Stimulated activated CD4-positive, alpha-beta T cell treated with anti-CD3 and anti-CD28 coated beads, Interleukin-15, amount 100 ng/mL, for 24 hours (primary cell): ENCODE measurements at places on chromosomes 2 and 18.

DNA sequence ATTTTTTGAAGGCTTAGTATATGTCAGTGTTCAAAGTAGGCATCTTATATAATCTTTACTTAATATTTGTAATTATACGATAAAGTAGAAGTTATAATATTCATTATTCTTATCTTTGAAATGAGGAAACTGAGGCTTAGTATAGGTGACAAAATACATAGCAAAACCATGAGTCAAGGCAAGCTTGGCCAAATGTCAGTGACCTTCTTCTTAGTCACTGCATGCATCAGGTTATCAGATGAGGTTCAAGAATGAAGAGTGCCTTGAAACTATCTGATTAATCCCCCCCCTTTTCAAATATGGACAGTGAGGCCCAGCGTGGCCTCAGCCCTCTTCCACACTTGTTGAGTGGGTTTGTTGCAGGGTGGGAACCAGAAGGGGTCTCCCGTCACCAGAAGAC lies 59.3 kb downstream of the PMAIP1 start:
- DNase-seq, result no peak

DNA sequence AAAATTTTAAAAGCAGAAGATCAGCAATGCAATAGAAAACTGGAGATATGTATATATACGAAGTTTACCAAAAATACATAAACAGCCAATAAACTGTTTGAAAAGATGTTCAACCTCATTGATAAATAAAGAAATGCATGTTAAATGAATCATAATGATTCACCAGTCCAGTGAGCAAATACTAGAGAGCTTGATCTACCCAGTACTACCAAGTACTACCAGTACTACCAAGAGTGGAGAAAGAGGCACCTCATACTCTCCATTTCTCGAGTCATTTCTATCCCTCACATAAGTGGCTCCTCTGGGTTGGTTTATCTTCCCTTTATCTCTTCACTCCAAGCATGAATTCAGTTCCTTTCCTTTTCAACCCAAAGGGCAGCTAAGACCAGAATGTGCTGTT lies 138.9 kb downstream of the MREG start:
- DNase-seq, result no peak

- no peak for DNase-seq
Observed at GRCh38 chr2:118231759-118232158, 143.5 kb downstream of the INSIG2 start.

DNA sequence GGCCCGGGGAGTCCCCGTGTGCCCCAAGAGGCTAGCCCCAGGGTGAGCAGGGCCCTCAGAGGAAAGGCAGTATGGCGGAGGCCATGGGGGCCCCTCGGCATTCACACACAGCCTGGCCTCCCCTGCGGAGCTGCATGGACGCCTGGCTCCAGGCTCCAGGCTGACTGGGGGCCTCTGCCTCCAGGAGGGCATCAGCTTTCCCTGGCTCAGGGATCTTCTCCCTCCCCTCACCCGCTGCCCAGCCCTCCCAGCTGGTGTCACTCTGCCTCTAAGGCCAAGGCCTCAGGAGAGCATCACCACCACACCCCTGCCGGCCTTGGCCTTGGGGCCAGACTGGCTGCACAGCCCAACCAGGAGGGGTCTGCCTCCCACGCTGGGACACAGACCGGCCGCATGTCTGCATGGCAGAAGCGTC lies 16.9 kb upstream of the FAHD2A start:
- DNase-seq, result no peak

DNA sequence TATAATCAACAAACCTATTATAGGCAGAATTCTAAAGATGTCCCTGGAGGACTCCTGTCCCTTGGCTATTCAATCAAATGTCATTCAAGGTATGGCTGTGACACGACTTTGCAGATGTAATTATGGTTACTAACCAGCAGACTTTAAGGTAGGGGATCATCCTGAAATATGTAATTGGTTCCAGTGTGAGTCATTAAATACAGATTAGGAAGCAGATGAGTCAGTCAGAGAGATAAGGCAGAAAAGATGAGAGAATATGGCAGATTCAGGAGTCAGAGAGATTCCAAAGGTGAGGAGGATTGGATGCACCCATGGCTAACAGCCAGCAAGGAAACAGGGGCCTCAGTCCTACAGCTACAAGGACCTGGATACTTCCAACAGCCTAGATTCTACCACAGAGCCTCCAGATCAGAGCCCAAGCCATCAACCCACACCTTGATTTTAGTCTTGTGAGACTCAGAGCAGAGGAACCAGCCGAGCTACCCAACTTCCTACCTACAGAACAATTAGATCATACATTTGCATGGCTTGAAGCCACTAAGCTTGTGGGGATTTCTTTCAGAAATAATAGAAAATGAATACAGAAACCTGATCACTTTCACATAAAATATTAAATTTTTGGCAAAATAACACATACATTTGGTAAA lies 11.2 kb upstream of the PROM2 start:
- DNase-seq, result no peak

DNA sequence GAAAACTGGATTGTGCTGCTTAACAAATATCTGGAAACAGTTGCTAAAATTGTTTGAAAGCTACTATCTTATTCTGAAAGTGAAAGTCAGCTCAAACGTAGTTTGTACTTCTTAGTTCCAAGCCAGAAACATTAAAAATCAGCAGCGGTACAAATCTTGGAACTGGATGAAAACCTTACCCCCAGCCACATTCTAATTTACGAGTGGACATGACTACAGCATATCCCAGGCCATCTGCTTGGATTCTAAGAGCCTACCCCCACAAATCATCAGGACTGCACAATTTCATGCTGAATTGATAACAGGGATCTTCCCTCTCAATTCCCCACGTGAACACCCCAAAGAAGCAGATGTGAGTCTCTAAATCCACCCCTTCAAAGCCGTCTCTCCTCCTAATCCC lies 158.7 kb upstream of the NCKAP5 start:
- DNase-seq, result no peak

- DNase-seq, result no peak
Observed at GRCh38 chr2:188976545-188977268, 2.5 kb downstream of the COL3A1 start.

DNA sequence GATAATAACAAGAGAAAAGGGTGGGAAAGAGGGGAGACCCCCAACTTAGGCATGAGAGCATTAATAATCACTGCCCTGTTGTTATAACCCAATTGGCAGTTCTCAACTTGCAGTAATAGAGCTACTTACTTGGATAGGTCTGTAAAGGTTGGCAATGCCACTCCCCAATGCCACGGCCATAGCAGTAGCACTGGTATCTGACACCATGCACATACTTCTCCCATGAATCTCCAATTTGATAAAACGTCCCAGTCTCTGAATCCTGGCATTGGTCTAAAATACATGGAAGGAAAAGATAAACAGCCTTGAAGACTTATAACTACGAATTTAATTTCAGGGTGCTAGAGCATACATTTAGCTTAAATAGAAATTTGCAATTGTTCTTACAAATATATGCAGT lies 16.8 kb downstream of the FN1 start:
- DNase-seq, result no peak

GRCh38 chr18:524466-524865 lies 24.0 kb upstream of the COLEC12 start:
- DNase-seq, result no peak

DNA sequence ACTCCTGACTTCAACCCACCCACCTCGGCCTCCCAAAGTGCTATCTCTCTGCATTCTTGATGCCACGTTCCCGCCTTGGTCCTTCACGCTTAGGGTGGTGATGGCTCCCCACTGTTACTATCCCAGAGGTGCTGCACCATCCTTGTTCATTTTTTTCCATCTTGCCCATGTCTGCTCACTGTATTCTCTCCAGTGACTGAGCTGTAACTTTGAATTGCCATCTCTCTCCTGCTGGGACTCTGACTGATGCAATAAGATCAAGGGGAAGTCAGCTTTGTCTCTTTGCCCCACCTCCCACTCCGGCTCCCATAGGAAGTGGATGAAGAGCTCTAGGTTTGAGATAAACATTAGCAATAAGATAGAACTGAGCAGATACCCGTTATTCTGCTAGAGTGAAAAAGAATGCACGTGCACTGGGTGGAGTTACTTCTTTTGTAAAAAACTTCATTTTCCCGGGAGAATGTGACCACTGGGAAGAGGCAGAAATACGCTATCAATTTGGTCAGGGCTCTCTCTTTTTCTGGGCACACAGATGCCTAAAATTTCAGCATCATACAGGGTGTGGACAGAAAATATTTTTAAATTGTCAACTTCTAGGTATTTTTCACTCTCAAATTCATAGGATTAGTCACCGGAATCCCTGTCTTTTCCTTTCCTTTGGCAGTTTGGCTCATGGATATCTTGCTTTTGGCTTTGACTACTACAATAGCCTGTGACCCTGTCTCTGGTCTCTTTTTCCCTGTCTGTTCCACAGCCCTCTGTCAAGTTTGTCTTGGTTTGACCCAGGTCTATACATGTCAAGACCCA lies 105.4 kb downstream of the POLR1A start:
- DNase-seq, result no peak

DNA sequence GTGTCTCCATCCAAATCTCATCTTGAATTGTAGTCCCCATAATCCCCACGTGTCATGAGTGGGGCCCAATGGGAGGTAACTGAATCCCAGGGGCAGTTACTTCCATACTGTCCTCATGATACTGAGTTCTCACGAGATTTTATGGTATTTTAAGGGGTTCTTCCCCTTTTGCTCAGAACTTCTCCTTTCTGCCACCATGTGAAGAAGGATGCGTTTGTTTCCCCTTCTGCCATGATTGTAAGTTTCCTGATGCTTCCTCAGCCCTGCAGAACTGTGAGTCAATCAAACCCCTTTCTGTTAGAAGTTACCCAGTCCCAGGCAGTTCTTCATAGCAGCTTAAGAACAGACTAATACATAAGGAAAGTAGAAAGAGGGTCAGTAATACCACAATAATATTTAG lies 480.4 kb downstream of the KCNJ3 start:
- no peak for DNase-seq

DNA sequence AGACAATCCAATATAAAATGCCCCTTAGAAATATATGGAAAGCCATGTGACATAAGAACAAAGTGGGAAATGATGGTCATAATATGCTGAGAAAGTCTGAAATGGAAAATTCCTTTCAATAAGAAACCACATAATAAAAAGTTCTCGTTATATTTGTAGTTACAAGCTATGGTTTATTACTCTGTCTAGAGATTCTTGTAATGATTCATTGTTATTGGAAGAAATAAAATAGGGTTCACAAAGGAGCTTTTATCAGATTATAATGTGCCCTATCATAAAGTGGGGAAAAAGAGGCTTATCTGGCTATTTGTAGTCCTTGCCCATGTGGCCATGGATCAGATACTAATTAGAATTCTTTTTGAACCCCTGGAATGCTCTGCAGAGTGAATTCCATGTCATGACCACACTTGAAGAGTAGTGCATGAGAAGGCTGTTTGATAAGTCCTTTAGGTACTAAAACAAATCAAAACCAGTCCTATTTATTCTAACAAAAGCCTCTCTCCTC lies 420.7 kb upstream of the NRP2 start:
- DNase-seq, result no peak

DNA sequence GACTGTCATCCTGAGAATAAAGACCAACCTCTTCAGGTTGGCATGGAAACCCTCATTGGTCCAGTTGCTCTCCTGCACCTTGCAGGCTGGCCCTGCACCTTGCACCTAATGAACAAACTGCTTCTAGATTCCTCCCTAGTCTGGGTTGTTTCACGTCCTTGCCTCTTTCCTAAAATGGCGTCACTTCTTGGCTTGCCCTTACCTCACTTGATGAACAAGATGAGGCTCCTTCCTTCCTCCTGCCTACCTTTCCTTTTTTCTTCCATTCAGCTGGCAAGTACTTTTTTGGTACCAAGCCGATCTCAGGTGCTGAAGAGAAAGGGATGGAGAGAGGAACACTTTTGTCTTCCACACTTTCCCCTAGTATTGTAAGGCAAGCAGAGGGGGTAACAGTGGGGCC lies 74.5 kb downstream of the MYCN start:
- no peak for DNase-seq

GRCh38 chr18:32310101-32310500 lies 120.3 kb downstream of the MEP1B start:
- no peak for DNase-seq

DNA sequence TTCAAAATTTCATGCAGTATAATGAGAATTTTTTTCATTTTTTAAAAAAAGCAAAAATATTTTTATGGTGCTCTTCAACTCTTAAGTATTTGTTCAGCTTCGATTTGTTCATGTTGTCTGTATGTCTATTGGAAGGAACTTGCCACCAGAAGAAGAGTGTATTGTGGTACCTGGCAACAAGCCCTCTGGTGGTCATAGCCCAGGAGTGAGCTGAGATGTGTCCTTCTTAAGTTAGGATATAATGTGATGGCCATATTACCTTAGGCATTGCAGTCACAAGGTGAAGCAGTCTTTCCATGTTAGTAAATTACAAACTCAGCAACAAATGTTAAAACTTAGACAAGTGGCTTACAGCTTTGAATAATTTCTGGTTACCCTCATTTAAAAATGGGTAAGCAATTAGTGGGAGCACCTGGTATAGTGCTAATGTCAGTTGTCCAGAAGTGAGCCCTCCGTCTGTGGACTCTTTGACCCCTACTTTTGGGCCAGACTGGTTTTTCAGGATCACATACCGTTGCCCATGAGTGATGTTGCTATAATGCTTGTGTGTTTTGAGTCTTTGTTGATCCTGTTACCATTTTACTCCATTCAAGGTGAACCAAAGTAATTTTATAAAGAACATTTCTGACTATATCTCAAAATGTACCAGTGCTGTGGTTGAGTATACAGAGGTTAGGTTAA lies 57.4 kb downstream of the MYO1B start:
- DNase-seq, result peak; percentile 14

GRCh38 chr2:240851078-240851991 lies 17.3 kb upstream of the AGXT start:
- DNase-seq, result peak; percentile 88
